Breast epithelium (tissue), 4 donors: ENCODE measurements at places on chromosomes 3 and 15. TPM values are rescaled to one million over a fixed set of nuclear protein-coding genes. Genes with fewer than 3 reads are reported as not detected.

DNA sequence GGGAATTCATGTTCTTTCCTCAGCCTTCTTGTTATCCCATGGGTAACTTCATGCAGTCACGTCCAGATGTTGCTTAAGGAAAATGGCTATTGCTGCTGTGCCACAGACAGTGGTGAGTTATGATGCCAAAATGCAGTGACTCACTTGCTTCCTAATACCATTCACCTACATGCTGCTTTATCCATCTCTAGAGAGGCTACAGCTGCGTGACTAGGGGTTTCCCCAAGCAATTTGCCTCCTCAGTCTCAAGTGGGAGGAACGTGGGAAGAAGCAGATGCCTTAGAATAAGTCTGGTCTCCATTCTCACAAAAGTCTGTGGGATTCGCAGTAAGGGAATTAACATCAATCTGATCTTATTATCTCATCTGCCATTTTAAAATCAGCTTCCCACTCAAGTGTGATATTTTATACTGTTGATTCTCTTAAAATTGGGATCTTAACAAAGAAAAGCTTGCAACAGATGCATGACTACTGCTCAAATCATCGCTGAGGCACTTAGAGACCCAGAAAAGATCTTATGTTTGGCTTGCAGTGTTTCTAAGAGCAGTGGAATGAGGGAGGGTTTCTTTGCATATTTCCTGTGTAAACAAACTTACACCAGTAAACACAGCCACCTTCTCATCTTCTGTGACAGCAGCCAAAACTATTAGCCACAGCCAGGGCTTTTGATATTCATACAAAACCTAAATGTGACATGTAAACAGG, 62.0 kb upstream of the ACP3 start:
- no peak for DNase-seq

GRCh38 chr3:66629982-66630368, 129.2 kb upstream of the LRIG1 start:
- DNase-seq = no peak

DNA sequence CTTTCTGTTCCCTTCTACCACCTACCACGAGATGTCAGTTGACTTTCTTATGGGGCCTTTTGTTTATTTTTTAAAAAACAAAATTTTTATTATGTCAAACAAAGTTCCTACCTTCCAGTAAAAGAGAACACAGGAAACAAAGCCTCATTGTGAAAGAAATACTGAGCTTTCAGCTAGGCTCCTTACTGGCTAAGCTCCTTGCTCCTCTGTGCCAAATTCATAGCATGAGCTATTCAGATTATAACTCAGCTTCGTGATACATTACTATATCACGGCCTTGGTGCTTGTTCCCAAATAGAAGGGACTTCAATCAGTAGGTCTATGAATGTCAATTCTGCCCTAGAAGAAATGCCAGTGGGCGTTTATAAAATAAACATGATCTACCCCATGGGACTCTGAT, 145.8 kb upstream of the CHRM5 start:
- DNase-seq = no peak

Gene SH3GL3
- total RNA-seq = not detected
